HS-27A (cell line): ENCODE measurements at places on chromosomes 6 and 20.

DNA sequence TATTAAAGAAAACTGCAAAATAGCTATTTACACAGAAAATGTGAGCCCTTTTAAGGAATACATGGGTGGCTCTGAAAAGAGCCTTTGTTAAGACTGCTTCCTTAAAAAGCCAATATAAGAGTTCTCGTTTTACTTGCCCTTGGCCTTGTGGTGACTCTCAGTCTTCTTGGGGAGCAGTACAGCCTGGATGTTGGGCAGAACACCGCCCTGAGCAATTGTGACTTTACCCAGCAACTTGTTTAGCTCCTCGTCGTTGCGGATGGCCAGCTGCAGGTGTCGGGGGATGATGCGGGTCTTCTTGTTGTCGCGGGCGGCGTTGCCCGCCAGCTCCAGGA, 111.5 kb downstream of the HFE start:
- DNase-seq = peak; percentile 51

- DNase-seq = no peak
Observed at GRCh38 chr6:129329678-129330077, 380.3 kb downstream of the ARHGAP18 start.

GRCh38 chr6:28251661-28252008, 434 bp downstream of the ZKSCAN4 start:
- no peak for DNase-seq

- no peak for DNase-seq
Observed at GRCh38 chr20:20344476-20344875, 23.4 kb upstream of the INSM1 start.

DNA sequence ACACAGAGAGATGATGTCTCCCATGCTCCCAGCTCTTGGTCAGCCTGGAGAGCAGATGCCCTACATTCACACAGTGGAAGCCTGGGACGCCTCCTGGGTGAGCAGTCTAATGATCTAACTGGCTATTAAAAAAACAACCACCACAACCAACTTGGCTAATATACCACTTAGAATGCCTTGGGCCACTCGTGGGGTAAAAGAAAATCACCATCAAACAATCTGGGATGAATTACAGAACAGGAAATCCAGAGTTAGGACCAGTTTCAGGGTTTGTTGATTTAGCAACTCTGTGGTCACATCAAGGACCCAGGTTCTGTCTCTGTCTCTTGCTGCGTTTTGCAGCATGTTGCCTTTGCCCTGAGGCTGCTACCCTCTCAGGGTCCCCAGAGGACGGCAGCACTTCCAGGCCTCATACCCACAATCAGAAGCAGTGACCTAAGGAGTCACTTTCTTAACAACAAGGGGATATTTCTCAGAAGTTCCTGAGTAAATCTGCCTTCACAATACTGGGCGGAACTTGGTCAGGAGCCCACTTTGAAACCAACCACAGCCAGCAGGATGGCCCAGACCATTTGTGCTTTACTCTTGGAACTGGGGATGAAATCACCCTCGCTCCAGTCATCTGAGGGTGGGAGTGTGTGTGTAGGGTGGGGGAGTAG, 118.7 kb downstream of the CLIC5 start:
- no peak for DNase-seq

GRCh38 chr6:149628875-149629510, 19.5 kb downstream of the KATNA1 start:
- no peak for DNase-seq

GRCh38 chr6:165519316-165519715, 143.7 kb downstream of the PDE10A start:
- no peak for DNase-seq

DNA sequence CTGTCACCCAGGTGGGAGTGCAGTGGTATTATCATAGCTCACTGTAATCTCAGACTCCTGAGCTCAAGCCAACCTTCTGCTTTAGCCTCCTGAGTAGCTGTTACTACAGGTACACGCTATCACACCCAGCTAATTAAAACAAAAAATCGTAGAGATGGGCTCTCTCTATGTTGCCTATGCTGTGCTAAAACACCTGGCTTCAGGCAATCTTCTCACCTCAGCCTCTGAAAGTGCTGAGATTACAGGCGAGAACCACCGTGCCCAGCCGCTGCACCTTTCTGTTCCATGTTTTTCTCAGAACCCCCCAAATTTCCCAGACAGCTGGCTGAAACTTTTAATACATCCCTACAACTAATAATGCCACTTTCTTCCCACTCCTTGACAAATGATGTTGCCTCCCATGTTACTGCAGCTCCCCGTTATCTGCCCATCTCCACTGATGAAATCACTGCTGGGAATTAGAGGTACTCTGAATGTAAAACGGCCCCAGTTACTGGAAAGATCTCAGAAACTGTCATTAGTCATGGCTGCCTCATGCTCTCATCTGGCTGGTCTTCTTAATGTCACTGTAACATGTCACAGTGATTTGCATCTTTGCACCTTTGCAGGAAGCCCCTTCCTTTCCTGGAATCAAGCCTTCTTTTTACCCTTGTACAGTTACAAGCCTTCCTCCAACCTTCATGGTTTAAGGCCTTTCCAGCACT, 697.5 kb downstream of the PRKN start:
- DNase-seq = no peak

DNA sequence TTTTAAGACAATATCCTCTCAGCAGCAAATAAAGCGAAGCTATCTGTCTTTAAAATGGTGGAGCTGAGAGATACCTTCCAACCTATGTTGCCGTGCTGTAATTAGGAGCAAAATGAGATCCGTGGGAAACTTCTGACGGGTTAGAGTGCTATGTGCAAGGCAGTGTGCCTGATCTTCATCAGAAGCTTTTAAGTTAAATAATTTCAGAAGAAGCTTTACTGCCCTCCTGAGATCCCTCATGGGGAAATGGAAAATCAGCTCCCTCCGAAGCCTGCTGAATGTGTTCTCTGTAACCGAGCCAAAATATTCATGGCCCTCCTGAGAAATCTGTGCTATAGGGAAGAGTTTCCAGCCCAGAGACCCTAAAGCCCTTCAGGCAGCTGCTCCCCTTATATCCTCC, 43.7 kb upstream of the TBC1D7 start:
- no peak for DNase-seq

GRCh38 chr6:108799354-108799717, 48.9 kb upstream of the ARMC2 start:
- DNase-seq = no peak

DNA sequence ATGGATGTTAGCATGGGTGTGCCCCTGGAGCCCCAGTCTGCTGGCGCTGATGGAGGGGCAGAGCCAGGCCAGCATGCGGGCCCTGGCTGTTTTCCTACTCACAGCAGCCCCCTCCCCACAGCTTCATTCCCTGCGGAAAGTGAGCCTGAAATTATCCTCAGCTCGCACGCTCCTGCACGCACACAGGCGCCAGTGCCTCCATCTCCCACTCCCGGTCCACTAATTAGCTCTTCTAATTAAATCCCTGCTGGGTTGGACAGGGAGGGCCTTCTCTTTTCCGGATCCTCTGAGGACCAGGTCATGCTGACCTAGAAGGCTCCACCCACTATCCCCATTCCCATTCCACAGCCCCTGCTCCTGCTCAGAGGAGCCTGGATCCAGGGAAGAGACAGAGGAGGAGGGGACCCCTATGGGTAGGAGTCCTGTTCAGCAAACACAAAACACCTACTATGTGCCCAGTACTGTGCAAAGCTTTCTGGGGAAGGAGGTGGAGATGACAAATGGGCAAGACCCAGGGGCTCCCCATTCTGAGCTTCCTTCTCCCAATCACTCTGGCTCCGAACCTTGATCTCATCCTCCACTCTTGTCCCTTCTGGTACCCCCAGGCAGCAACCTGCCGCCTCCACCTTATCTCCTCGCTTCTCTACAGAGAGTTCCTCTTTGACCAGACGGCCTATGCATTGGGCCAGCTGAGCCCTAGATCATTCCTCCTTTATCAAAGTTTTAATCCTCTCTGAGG, 70.2 kb upstream of the CCDC167 start:
- no peak for DNase-seq

GRCh38 chr20:51916244-51916643, 113.9 kb upstream of the SALL4 start:
- no peak for DNase-seq

GRCh38 chr20:32152421-32153155, 43.1 kb downstream of the TM9SF4 start:
- DNase-seq = no peak

DNA sequence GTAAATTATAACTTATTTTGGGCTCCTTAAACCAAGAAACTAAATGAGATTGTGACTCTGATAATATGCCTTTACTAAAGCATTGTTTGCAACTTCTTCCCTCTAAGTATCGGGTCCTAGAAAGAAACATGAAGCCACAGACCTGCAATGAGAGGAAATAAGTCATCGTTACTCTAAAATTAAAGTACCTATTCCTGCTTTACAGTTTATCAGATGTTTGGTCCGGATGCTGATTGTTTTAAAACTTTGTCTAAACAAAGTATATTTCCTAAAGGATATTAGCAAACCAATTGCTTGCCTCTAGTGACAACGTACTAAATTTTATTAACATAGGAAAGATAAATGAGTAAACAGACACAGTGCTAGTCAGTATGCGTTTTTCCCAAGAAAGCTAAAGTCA, 216.8 kb downstream of the GJA1 start:
- DNase-seq = no peak

- DNase-seq = no peak
Observed at GRCh38 chr6:11330413-11330760, 97.9 kb upstream of the NEDD9 start.

DNA sequence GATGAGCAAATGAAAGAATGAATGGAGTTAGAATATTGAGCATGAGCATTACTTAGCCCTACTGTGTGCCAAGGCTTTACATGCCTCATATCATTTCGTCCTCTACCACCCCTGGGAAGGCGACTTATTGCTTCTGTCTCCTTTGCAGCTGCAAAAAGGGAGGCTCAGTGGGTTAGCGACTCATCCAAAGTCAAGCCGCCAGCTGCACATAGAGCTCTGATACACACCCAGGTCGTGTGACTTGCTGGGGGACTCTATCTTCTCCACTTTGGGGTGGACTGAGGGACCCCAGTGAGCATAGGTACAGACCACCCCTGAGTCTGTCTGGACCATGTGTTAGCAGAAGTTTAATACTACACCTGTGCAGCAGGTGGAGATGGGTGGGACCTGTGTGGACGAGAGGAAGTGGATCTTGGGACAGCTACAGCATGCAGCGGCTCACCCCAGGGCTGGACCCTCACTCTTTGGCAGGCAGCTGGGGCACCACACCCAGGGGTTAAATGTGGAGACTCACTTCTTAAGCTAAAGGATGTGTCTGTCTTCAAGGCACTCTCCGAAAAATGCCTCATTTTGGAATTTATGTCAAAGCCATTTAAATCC, 36.2 kb upstream of the ANGPT4 start:
- no peak for DNase-seq

DNA sequence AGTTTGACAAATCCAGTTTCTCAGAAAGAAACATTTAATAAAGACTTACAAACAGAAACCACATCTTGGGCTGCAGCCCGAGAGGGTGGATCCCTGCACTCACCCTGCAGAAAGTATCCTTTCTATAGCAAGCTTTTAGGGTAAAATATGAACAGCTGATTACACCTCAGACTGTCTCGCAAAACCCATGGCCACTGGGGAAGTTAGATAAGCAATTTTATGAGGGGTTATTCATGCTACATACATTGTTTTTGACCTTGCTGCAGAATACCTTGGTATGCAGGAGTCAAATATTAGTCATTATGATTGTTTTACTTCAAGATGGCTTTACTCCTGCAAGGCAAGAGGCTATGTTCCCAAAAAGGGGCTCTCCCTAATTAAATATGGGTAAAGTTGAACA, 126.9 kb downstream of the OR2B2 start:
- DNase-seq = no peak

GRCh38 chr6:22306741-22307466, 10.1 kb upstream of the PRL start:
- DNase-seq = no peak

- DNase-seq = no peak
Observed at GRCh38 chr20:7850775-7851490, 89.3 kb downstream of the HAO1 start.

DNA sequence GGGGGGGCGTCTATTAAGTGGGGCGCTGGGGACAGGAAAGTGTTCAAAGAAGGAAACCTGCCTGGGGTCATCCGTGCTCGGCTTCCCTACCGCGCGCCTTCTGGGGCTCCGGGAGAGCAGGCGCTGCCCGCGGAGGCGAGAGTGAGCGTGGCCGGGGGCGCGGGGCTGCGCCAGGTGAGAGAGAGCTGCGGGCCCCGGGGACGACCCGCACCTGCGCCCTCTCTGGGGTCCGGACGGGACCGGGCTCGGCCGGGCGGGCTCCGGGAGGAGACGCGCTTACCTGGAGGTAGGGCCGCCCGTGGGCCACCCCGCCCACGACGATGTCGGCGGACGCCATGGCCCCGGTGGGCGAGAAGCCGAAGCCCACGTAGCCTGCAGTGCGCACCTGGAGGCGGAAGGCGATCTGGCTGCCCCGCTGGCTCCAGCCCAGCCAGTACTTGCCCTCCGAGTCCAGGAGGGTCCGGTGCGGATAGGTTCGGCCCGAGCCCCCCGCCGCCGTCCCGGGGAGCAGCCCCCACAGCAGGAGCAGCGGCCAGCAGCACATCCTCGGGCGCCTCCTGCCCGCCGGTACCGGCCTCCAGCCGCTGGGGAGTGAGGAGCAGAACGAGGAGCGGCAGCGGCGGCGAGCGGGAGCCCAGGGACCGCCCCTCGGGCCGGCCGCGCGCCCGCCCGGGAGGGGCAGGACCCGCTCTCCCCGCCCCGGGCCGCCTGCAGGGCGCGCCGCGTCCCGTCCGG, at the start of gene MOXD1:
Gene MOXD1, minus strand, starts transcription at position 593 of the 735 bp plus-strand sequence. Its CDS starts 49 bp downstream, at position 544.
- no peak for DNase-seq

GRCh38 chr20:60863548-60863947, 388.5 kb upstream of the CDH4 start:
- DNase-seq = no peak

DNA sequence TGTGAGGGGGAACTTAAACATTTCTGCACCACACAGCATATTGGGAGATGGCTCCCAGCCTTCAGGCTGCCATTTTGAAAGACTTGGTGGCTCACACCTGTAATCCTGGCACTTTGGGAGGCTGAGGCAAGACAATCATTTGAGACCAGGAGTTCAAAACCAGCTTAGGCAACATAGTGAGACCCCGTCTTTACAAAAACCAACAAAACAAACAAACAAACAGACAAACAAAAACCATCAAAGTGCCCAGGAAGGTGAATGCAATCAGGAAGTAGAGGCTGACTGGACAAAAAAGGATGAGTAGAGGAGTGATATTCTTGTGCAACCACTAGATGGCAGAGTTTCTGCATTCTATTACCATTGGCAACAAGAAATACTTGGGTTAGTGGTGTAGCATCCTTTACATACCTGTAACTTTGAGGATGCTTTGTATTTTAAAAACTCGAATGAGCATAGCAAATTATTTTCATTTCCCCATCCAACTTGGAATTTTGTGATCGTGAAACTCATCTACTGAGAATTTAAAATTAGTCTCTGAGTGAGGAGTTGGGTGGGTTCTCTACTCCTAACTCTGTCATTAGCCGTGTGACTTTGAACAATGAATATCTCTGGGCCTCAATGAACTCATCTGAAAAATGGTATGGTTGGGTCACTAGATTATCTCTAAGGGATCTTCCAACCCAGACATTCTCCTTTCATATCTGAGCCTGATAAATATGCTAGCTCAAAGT, 84.4 kb downstream of the CRYBG1 start:
- DNase-seq = no peak

DNA sequence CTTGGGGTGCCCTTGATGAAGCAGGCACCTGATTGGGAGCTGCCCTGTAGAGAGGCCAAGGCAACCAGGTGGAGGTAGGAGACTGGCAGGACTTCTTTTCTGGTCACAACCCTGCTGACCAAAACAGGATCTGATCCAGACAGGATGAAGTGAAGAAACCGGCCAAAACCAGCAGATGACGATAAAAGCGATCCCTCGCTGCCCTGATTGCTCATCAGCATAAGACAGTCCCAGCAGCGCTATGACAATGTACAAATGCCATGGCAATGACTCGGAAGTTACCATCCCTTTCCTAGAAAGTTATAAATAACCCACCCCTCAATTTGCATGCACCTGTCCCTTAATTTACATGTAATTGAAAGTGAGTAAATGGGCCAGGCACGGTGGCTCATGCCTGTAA, 88.4 kb upstream of the PDE10A start:
- no peak for DNase-seq
